ENCODE measurements at places on chromosomes 1 and 21.

DNA sequence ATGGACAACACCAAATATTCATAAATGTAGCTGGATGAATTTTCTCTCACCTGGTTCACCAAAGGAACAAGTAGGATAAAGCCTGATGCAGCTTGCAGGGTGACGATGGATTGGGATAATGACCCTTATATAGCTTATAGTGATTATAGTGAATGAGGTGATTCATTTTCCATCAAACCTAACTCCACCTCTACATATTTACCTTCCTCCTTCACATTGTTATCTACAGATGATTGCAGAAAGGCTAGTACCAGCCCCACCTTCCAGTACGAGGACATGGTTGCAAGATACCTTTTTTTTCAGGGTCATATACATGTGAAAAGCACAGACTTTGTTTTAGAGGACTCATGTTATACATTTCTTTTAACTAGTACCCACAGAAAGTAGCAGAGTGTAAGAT, at the start of gene FLG2:
FLG2 (minus strand) TSS at position 101 of the 400 bp plus-strand sequence. CDS start 1,122 bp downstream, outside the sequence.
- DNase-seq, result no peak

- DNase-seq, result no peak
Observed at GRCh38 chr1:83932281-83932680, 66.7 kb downstream of the TTLL7 start.

- peak; percentile 51 for DNase-seq
Observed at GRCh38 chr1:97904534-97904933, 16.3 kb downstream of the DPYD start.

- DNase-seq, result no peak
Observed at GRCh38 chr1:47436979-47437446, 831 bp upstream of the FOXD2 start.

- DNase-seq, result no peak
Observed at GRCh38 chr1:177315761-177316160, 145.0 kb downstream of the BRINP2 start.

GRCh38 chr1:247681288-247681897, 1.9 kb upstream of the OR13G1 start:
- DNase-seq, result no peak

DNA sequence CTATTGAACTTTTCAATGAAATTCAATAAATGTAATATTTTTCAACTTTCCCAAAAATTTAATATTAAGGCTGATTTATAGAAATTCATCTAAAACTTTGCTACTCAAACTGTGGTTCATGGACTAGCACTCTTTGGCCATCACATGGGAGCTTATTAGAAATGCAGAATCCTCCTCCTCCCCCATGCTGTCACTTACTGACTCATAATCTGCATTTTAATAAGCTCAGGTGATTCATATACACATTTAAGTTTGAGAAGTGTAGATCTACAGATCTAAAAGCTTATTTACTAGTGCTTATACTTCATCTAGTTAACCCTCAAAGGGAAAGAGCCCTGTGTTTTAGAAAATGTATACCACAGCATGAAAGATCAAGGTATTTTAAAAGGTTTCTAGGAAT, 84.3 kb downstream of the HS2ST1 start:
- no peak for DNase-seq

- DNase-seq, result no peak
Observed at GRCh38 chr1:243705585-243705984, 144.5 kb downstream of the AKT3 start.

All from fibroblast of the conjunctiva (primary cell).